Stimulated activated CD4-positive, alpha-beta T cell treated with anti-CD3 and anti-CD28 coated beads, Interleukin-12 subunit alpha, Interleukin-12 subunit beta, amount 100 ng/mL, for 4 hours (primary cell): ENCODE measurements at places on chromosomes 6 and 20.

- no peak for DNase-seq
Measured at GRCh38 chr20:51926670-51927305, 124.5 kb upstream of the SALL4 start.

DNA sequence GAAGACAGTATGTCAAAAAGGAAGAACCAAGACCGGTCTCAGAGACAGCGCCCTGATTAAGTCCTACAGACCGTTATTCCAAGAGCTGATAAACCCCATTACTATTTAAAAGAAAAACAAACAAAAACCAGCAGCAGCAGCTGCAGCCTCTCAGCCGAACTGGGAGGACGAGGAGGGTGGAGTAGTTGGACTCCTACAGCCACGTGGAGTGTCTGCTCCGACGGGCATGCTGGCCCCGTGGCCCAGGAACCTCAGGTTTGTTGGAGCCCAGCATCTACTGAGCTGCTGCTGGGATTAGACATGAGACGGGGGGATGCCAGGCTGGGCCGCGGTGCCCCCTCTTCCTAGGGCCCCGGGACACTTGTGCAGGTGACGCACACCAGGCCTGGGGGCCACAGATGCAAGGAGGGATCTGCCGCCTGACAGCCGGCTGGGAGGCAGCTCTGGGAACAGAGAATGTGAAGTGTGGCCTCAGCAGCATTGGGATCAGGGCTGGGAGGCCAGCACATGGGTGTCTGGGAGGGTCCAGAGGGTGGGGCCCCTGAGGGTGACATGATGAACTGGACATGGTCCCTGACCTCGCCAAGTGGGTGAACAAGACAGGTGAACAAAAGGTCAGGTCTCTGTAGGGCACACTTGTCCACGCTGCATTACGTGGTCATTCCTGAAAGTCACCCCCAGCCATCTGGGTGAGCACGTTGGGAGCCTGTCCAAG, 2.9 kb upstream of the ZBTB46 start:
- no peak for DNase-seq

DNA sequence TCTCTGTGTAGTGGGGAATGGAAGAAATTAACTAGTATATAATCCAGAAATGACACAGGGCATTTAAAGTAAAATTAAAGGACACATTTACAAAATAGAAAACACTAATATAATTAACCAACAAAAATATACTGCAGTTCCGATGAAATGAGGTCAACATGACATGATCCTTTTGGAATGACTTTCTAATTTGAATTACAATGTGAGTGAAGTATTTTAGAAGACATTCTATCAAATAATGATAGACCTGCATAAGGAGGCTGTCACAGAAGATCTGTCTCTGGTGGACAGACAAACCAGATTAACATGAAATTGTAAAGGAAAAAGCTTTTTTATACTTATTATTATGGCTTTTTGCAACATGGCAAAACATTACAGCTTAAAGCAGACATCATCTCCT, 100.6 kb upstream of the FAM184A start:
- no peak for DNase-seq

DNA sequence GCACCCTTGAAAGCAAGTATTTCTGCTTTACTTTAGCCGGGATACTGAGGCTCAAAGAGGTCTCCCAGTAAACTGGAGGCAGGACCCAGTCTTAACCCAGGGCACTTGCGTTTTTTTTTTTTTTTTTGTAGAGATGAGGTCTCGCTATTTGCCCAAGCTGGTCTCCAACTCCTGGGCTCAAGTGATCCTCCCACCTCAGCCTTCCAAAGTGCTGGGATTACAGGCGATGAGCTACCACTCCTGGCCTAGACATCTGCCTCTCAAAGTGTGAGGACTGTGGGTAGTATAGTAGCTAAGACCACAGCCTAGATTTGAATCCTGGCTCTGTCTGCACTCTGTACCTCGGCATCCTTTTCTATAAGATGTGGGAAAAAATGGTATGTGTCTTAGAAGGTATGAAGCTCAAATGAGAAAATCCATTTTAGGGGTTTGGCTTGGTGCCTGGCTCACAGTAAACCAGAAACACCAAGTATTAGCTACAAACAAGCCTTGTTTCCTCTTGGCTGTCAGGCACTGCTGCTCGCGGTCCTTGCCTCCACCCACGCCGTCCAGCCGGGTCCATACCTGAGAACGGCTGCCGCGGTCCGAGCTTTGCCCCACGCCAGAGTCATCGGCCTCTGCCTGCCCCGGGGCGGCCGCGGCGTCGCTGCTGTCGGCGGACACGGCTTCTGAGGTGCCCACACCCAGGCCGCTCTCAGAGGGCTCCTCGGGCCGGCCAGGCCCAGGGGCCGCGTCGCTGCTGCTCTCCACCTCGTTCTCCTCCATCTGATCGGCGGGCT, 1.2 kb downstream of the ZNF335 start:
- no peak for DNase-seq

DNA sequence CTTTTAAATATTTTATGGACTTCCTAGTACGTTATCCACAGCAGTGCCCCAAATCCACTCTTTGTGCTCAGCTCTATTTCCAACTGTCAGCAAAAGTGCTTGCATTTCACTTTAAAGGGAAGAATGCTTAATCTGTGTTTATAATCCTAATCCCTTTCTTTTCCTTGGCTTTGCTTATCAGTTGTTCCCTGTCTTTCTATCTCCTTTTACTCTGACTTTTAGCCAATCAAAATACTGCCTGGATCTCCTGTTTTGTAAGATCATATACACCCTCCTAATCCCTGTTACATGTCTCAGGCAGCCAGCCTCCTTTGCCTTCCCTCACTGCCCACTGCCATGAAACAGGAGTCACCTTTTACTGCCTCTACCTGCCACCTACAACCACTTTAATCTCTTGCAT, 102.9 kb downstream of the AIG1 start:
- no peak for DNase-seq

GRCh38 chr20:61808447-61808846, 257.2 kb downstream of the TAF4 start:
- no peak for DNase-seq

GRCh38 chr6:30543821-30544220, 12.5 kb downstream of the GNL1 start:
- DNase-seq: no peak

GRCh38 chr6:129593233-129593564, 116.8 kb downstream of the ARHGAP18 start:
- no peak for DNase-seq

- no peak for DNase-seq
Measured at GRCh38 chr20:5508044-5508443, 191.3 kb upstream of the PROKR2 start.

GRCh38 chr6:111406200-111406721, 76.8 kb downstream of the REV3L start:
- DNase-seq: no peak

DNA sequence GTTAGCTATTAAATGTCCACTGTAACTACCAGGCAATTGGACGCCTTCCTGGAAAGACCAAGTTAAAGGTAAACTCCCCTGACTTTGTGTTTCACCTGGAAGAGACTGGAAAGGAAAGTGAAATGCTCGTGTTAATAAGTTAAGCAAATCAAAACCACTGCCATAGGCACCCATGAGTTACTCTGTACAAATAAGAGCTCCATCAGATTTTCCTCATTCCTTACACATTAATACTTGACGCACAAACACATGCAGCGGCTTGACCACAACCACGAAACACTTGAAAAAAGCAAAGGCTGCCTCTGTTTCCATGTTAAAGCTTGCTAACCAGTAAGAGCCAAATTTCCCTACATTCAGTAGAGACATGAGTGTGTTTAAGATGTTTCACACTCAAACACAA, 19.8 kb downstream of the GCM1 start:
- no peak for DNase-seq

DNA sequence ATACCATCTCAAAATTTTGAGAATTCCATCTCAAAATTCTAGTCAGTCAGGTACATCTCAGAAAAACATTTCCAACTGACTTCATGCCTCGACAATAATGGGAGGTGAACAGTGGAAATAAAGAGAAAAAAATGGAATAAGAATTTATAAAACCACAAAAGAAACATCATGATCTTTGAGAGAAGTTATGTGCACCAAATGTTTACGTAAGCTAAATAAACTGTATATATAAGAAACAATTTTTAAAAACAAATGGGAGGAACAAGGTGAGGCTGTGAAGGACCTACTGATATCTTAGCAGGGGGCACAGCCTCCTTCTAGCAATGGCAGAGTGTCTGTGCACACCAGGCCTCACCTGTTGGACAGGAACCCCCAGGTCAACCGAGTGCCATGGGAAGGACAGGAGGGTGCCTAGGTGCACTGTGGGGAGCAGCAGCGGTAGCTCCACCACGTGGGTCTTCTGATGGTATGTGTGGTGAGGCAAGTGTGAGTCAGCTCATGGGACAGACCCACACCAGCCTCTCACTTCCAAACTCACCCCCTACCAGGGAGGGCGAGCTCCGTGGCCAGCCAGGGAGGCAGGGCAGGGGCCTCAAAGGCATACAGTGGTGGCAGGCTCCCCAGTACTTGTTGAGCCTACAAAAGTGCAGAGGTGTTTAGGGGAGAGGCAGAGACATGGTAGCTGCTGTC, 23.2 kb downstream of the DIDO1 start:
- DNase-seq: no peak

DNA sequence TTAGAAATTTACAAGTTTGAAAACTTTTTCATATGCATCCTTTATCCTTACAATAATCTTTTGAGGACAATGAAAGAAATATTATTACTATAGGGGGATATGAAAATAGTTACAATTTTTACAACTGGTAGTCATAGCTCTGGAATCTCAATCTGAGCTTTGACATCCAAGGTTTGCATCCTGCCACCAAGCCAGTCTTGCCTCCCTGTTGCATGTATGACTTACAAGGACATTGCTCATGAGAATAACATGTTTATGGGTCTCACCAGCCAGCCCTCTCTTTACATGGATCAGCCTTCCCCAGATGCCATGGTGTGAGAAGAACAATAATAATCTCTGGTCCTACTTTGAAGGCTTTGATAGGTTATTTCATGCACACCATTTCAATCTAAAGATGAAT, 67.5 kb downstream of the THEMIS start:
- DNase-seq: no peak

DNA sequence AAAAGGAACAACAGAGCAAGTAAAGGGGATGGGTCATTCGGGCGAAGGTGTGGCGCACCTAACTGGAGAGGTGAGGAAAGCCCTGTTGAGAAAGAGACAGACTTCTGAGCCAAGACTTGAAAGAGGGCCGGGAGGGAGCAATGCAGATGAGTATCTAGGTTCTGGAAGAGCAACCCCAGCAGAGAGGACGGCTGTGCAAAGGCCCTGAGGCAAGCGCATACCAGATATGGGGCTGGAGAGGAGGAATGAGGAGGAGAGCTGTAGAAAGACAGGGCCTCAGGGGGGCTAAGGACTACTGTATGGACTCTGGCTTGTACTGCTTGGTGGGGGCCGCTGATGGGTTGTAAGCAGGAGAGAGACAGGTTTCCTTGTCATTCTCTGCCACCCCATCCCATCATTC, 21.9 kb downstream of the TRERF1 start:
- no peak for DNase-seq
